ENCODE measurements at places on chromosomes 2 and 18.

- no peak for ATAC-seq
Measured at GRCh38 chr2:160993654-160994061, 166.6 kb upstream of the TANK start.

DNA sequence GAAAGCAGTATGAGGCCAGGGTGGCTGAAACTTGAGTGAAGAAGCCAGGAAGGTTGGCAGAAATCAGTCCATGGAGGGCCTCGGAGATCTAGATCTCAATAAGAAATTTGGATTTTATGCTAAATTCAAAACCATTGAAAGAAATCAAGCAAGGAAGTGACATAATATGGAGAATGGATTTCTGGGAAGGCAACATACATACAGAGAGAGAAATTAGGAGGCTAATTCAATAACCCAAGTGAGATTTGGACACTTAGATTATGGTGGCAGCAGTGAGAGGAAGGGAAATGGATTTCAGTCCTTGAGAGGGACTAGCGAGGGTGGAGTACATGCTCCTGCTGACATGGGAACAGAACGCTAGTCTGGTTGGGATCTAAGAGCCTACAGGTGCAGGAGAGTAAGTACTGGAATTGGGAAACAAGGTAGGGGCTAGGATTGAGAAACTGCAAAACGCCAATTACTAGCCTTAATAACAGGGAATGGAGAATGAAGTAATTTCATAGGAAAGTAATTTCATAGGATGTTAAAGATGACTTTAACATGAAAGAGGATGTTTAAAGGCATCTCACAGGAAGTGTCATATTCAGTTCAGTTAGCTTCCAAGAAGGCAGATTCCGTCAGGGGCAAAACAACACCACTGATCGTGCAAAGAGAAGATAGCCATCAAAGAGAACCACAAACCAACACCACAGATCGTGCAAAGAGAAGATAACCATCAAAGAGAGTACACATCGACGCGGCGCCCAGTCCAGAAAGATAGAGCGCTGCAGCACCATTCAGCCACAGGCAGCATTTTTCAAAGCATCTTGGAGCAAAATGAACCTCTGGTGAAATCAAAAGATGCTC is 27.2 kb downstream of the CDKL4 start:
- no peak for ATAC-seq

- ATAC-seq: no peak
Measured at GRCh38 chr2:161825429-161825828, 201.2 kb downstream of the SLC4A10 start.

- ATAC-seq: no peak
Measured at GRCh38 chr2:64601034-64601754, 52.5 kb downstream of the SERTAD2 start.

- ATAC-seq: peak; percentile 71
Measured at GRCh38 chr18:67417864-67418523, 98.5 kb downstream of the DSEL start.

- peak; percentile 90 for ATAC-seq
Measured at GRCh38 chr2:225002039-225002655, 40.1 kb downstream of the DOCK10 start.

- no peak for ATAC-seq
Measured at GRCh38 chr18:58966005-58966677, 101.5 kb downstream of the ZNF532 start.

- ATAC-seq: peak; percentile 93
Measured at GRCh38 chr2:205706769-205707381, 24.6 kb downstream of the NRP2 start.

- no peak for ATAC-seq
Measured at GRCh38 chr18:78511666-78512601, 467.7 kb upstream of the SALL3 start.

GRCh38 chr2:162166174-162166573 is 14.1 kb upstream of the GCG start:
- ATAC-seq: no peak

DNA sequence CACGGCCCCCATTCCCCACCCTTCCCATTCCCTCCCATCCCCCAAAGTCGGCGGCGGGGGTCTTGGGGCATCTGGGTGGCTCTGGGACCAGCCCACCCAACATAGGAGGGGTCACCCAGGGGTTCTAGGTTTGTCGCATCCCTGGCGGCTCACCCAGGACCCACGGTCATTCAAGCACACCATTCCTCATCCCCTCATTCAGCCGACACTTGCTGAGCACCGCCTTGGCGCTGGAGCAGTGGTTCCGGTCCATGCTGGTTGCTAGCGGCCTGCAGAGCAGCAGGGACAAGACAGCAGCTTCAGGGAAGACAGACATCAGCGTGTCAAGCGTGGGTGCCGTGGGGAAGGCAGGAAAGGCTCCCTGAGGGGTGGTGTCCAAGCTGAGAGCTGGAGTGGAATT is 50.5 kb upstream of the OTOS start:
- no peak for ATAC-seq

DNA sequence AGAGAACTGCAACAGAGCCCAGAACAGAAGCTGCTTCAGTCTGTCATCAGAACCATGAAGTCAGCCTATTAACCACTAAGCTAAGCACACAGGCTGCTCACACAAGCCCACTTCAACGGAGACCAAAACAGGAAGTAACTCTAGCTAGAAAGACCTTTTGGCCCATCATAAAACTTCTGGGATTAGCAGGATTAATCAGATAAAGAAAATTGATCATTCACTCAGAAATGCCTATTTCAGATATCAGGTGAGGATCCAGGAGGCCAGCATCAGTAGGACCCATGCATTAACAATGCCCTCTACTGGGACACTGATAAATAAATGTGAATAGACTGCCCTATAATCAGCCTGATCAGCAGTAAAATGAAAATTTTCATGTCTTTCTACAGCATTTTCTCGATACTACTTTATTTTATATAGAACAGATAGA is 101.4 kb downstream of the WDPCP start:
- ATAC-seq: peak; percentile 63

DNA sequence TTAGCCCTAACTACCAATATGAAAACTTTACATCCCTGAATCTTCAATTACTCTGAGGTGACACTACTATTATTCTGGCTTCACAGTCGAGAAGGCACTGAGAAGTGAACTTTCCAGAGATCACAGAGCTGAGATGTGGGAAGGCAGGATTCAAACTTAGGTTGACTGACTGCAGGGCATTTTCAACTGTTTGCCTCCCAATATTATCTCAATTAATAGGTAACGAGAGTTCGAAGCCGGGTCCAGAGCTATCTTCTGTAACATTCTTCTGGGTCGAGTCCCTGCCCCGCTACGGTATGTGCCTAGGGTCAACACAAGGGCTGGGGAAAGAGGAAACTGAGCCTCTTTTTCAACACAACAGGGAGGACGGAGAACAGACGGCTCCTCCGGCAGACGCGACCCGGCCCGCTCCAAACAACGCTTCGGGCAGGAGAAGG is 740 bp downstream of the CHMP3 start:
- peak; percentile 48 for ATAC-seq

DNA sequence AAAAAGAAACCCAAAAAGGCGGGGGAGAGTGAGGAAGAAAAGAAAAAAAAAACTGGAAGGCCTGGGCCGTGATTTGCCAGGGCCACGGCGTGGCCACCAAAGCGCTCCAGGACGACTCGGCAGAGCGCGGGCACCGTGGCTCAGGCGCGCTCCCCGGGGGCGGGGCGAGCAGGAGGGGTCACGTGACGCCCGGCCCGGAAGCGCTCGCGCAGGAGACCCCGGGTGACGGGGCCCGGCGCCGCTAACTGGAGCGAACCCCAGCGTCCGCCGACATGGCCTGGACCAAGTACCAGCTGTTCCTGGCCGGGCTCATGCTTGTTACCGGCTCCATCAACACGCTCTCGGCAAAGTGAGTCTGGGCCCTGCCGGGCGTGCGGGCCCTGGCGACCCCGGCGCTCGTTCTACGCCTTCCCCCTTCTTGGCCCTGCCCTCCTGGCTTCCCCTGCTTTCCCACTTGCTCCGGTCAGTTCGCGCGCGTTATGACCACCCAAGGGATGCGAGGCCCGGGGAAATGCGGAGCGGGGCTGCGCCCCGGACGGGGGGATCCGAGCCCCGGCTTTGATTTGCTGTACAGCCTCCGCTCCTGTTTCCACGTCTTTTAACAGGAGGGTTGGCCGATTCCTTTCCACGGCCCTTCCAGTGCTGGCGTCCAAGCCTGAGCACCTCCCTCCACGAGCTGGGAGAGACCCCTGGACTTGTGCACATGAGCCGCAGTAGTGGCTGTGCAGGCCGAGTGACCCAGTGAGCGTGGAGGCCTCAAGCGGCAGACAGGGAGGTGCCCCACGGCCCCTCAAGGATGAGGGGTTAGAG is at the start of gene SLC35F6:
TSS of gene SLC35F6 (plus strand) at position 207 of the 810 bp plus-strand sequence. CDS start at position 273, 66 bp downstream.
- ATAC-seq: peak; percentile 96

GRCh38 chr2:54081574-54081973 is 33.8 kb upstream of the ACYP2 start:
- ATAC-seq: no peak

DNA sequence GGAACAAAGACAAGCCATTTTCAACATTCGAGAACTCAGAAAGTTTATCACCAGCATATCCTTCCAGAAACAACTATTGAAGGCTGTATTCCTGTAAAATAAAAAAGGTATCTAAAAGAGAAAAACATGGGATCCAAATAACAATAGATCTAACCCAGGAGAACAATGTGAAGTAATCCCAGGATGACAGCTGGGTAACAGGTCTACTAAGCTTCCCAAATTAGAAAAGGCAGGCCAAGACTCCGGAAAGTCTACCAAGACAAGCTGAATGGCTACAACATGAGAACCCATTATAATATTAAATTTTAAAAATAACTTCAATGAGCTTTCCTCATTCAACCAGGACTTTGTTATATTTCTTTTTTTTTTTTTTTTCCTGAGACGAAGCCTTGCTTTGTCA is 6.5 kb downstream of the PIAS2 start:
- no peak for ATAC-seq

GRCh38 chr2:112692918-112693317 is 27.9 kb upstream of the NT5DC4 start:
- no peak for ATAC-seq

GRCh38 chr18:289026-289425 is 21.2 kb upstream of the THOC1 start:
- no peak for ATAC-seq

- no peak for ATAC-seq
Measured at GRCh38 chr2:121256720-121257479, 28.1 kb downstream of the TFCP2L1 start.

GRCh38 chr2:181678861-181679543 is 1.3 kb downstream of the NEUROD1 start:
- ATAC-seq: no peak

GRCh38 chr2:217743407-217743806 is 259.4 kb downstream of the TNS1 start:
- ATAC-seq: no peak

DNA sequence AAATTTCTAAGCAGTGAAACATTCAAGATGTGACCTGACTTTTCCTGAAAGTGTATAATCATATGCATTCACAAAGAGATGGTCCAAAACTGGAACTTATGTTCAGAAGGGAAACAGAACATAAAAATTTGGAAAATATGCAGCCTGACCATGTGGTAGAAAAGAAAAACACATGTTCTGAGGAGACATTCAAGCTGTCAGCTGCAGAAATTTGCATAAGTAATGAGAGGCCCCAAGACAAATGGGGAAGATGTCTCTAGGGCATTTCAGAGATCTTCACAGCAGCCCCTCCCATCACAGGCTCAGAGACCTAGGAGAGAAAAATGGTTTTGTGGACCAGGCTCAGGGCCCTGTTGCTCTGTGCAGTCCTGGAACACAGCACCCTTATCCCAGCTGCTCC is 123.8 kb downstream of the RPIA start:
- no peak for ATAC-seq

DNA sequence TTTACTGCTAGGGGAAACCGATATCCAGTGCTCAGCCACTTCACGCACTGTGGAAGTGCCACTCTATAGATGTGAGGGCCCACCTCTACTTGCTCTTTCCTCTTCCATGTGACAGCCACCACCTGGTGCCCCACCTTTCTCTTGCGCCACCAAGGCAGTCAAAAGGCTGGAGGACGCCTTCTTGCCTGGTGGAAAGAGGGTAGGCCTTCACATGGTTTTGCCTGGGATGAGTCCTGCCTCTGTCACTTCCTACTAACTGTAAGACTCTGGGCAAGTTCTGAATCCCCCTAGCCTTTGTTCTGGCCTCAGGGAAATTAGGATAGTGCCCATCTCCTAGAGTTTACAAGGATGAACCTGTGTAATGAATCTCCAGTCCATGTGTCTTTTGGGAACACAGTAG is 66.1 kb upstream of the ODC1 start:
- no peak for ATAC-seq

Measured in SK-N-SH treated with all-trans-retinoic acid at 6 μM for 48 hours (cell line).